ENCODE measurements at places on chromosomes 16 and 17. TPM values are rescaled to one million over a fixed set of nuclear protein-coding genes. Genes with fewer than 3 reads are reported as not detected.

CRISPLD2 gene
- 0.07 TPM for polyA plus RNA-seq

RPAIN gene
- polyA plus RNA-seq: 26.8 TPM

PLCG2 gene
- polyA plus RNA-seq: 0.11 TPM

BOLA2 gene
- 34.0 TPM for polyA plus RNA-seq

ASIC2 gene
- not detected for polyA plus RNA-seq
